PC-9 (cell line): ENCODE measurements at places on chromosomes 2 and 18.

- no peak for DNase-seq
Measured at GRCh38 chr2:234493796-234494195, 3.1 kb downstream of the ARL4C start.

DNA sequence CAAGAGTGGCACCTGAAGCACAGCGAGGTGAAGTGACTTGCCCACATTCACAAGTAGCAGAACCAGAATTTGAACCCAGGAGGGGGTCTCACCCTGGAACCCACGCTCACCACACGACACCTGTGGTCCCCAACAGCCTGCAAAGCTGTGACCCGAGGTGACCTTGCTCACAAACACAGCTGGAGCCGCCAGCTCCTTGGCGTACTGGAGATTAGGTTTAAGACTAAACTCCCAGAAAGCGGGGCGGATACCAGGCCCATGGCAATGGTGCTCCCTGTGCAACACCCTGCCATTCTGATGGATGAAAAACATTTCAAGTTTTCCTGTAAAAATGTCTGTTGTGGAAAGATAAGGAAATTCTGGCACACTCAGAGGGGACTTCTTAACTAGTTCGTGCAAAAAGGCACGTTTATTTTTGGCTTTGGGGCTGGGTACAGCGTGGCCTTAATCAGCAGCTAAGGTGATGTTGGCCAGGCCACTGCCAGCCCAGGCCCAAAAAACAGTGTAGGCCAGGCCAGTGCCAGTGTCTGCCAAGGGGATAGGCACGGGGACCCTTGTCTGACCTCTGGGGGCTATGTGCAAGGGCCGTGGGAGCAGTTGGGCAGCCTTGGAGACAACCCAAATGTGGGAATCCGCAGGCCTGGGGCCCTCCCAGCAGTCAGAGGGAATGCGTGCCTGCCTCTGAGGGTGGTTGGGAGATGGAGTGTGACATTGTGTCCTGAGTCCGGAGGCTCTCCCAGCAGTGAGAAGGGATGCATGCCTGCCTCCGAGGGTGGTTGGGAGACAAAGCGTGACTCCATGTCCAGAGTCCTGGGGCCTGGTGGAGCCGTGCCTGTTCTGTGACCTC lies 185.0 kb upstream of the HS6ST1 start:
- no peak for DNase-seq

DNA sequence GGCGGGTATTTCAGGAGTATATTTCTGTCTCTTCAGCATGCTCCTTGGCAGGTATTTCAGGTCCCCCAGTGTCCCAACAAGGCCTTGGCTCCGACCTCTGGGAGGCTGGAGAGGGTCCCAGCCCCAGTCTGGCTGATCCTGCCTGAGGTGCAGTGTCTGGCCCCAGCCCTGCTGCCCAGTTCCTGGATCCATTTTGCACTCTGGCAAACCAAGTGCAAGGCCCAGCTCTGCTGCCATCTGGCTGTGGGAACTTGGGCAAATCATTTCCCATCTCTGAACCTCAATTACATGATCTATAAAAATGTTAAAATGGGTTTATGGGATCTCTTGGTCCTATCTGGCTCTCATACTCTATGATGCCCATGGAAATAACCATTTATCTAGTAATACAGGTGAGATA lies 63.6 kb downstream of the ZBTB7C start:
- DNase-seq = no peak

- DNase-seq = no peak
Measured at GRCh38 chr2:83378921-83379320, 1080.2 kb downstream of the SUCLG1 start.

GRCh38 chr2:36330473-36331395 lies 24.8 kb upstream of the CRIM1 start:
- DNase-seq = peak; percentile 86

DNA sequence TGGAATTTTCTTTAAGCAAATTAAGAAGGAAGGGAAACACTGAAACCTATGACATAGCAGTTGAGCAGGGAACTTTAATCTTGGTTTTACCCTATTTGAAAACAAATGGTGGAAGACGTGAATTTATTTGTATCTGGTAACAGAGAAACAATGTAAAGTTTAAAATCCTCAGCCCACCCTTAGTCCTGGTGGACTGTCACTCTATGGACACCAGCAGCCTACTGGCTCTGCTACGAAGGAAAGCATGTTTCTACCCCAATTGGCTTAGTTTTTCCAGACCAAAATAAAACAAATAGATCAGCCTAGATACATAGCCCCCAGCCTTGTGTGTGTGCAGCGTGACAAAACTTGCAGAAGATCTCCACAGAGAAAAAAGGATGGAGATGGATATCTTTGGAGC lies 7.4 kb downstream of the ZEB2 start:
- DNase-seq = no peak

- no peak for DNase-seq
Measured at GRCh38 chr2:219901155-219901554, 273.7 kb downstream of the SLC4A3 start.

DNA sequence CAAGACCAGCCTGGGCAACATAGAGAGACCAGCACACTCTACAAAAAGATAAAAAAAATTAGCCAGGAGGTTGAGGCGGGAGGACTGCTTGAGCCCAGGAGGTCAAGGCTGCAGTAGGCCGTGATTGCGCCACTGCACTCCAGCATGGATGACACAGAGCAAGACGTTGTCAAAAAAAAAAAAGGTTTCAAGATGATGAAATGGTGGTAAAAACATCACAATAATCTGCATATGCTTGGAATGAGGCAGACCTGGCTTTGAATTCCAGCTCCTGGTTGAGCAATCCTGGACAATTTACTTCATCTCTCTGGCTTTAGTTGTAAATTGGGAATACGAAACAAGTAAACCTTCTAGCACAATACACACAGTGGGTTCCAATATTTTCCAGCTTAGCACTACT lies 24.1 kb downstream of the USP40 start:
- DNase-seq = peak; percentile 65
